ENCODE measurements at places on chromosomes 4 and X. TPM values are rescaled to one million over a fixed set of nuclear protein-coding genes. Genes with fewer than 3 reads are reported as not detected.
A peak's percentile ranks its signal among the peaks of the same experiment; 100 is the strongest.

DNA sequence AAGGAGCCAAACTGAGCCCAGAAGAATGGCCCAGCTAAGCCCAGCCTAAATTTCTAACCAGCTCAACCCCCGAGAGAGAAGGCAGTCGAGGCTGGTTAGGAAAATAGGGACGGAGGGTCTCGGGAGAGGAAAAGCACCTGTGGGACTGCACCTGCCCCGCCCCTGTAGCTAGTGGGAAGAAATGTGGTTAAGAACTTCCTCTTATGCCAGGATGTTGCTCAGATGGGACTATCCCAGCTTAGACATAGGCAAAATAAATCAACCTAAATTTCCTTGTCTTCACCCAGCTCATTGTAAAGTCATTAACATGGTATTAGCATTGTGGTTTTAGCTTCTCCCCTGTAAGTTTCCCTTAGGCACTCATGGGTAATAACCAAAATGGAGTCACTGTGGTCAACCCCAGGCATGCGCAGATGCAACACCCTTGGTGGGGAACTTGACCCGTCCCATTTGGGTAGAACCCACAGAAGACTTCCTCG, 86.8 kb downstream of the ZNF718 start:
- H3K27me3 ChIP-seq = no peaks in the 10 kb centered on the region
- H3K27ac ChIP-seq = no peak overlapping the region
- no peaks in the 10 kb centered on the region for H3K36me3 ChIP-seq
- no peak overlapping the region for H3K4me3 ChIP-seq
- DNase-seq = no peak

GRCh38 chr4:139560406-139561104, 4.5 kb upstream of the SETD7 start:
- H3K27ac ChIP-seq = no peak overlapping the region
- peaks cover 5% of the 10 kb centered on the region for H3K4me1 ChIP-seq
- H3K36me3 ChIP-seq = no peaks in the 10 kb centered on the region
- no peaks in the 10 kb centered on the region for H3K27me3 ChIP-seq

DNA sequence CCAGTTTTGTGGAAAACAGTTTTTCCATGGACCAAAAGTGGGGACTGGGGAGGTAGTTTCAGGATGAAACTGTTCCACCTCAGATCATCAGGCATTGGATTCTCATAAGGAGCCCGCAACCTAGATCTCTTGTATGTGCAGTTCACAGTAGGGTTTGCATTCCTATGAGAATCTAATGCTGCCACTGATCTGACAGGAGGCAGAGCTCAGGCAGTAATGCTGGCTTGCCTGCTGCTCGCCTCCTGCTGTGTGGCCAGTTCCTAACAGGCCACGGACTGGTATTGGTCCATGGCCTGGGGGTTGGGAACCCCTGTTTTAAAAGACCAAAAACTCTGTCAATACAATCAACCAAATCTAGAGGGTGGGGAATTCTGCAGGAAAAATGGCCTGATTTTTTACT, 100.0 kb upstream of the EOLA2 start:
- peak overlapping the region; percentile 22 for H3K27ac ChIP-seq
- H3K27me3 ChIP-seq = no peaks in the 10 kb centered on the region
- DNase-seq = no peak
- H3K4me3 ChIP-seq = no peak overlapping the region
- H3K36me3 ChIP-seq = no peaks in the 10 kb centered on the region

DNA sequence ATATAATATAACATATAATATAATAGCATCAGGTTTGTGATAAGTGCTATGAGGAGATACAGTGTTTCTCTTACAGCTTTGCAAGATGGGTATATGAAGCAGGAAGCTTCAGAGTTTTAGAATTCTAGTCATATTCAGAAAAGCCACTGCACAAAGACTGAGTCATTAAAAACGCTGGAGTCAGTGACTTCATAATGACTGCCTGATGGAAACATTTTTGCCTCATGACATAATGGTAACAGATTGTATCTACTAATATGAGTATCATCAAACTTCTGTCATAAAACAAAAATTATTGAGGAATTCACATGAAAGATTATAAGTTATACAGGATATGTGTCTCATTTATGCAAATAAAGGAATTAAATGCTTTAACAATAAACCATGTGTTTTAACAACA, 46.8 kb downstream of the EPHA5 start:
- DNase-seq = no peak
- H3K36me3 ChIP-seq = no peaks in the 10 kb centered on the region
- H3K27me3 ChIP-seq = no peaks in the 10 kb centered on the region
- no peaks in the 10 kb centered on the region for H3K4me1 ChIP-seq
- no peak overlapping the region for H3K4me3 ChIP-seq

- H3K4me1 ChIP-seq = no peaks in the 10 kb centered on the region
- H3K36me3 ChIP-seq = no peaks in the 10 kb centered on the region
- peak; percentile 21 for DNase-seq
- H3K27me3 ChIP-seq = no peaks in the 10 kb centered on the region
- H3K27ac ChIP-seq = no peak overlapping the region
Observed at GRCh38 chrX:69093960-69094871, 71.0 kb downstream of the PJA1 start.

- no peak overlapping the region for H3K4me3 ChIP-seq
- no peaks in the 10 kb centered on the region for H3K36me3 ChIP-seq
- no peaks in the 10 kb centered on the region for H3K27me3 ChIP-seq
Observed at GRCh38 chr4:87077914-87078585, 142.4 kb downstream of the KLHL8 start.

DNA sequence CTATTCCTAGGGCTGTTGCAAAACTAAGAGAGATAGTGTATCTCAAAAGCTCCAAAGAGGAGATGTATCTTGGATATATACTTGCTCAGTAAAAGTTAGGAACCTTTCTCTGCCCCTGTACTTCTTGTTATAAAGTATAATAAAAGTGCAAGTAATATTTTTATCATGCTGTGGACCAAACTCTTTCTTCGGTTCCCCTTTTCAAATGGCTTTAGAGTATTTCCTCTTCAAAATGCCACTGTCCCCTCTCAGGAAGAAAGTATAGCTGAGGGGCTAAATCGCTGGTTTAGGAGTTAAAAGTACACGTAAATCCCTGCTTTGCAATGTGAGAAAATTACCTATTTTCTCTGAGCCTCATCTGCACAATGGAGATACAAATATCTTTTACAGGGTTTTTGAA, 169.1 kb upstream of the FTHL17 start:
- no peaks in the 10 kb centered on the region for H3K27me3 ChIP-seq
- DNase-seq = no peak
- H3K4me3 ChIP-seq = no peak overlapping the region
- H3K36me3 ChIP-seq = no peaks in the 10 kb centered on the region
- H3K27ac ChIP-seq = no peak overlapping the region

- H3K4me3 ChIP-seq = 0 out of 2 replicates have a peak overlapping the region, but pooled peaks have one; percentile 8
- H3K4me1 ChIP-seq = peaks cover 98% of the 10 kb centered on the region
- peaks cover 7% of the 10 kb centered on the region for H3K36me3 ChIP-seq
- DNase-seq = no peak
Observed at GRCh38 chrX:45774961-45775360, 574.3 kb upstream of the DIPK2B start.

DNA sequence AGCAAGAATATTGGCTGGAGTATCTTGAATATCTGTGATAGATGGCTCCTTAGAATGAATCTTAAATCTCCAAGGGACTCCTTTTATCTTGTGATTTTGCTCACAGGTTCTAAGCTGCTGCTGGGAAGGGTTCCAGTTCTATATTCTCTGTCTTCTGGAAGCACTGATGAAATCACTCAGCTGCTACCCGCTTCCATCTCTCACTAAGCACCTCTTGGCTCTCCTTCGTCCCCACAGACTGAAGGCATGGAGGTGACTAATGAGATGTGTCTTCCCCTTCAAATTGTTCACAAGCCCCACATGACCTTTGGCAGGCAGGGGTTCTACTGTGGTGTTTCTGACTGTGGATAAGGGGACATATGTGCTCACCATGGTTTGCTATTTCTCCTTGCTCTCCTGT, 75.9 kb downstream of the C4orf51 start:
- H3K4me3 ChIP-seq = no peak overlapping the region
- H3K27ac ChIP-seq = no peak overlapping the region
- H3K27me3 ChIP-seq = no peaks in the 10 kb centered on the region
- H3K4me1 ChIP-seq = no peaks in the 10 kb centered on the region

DNA sequence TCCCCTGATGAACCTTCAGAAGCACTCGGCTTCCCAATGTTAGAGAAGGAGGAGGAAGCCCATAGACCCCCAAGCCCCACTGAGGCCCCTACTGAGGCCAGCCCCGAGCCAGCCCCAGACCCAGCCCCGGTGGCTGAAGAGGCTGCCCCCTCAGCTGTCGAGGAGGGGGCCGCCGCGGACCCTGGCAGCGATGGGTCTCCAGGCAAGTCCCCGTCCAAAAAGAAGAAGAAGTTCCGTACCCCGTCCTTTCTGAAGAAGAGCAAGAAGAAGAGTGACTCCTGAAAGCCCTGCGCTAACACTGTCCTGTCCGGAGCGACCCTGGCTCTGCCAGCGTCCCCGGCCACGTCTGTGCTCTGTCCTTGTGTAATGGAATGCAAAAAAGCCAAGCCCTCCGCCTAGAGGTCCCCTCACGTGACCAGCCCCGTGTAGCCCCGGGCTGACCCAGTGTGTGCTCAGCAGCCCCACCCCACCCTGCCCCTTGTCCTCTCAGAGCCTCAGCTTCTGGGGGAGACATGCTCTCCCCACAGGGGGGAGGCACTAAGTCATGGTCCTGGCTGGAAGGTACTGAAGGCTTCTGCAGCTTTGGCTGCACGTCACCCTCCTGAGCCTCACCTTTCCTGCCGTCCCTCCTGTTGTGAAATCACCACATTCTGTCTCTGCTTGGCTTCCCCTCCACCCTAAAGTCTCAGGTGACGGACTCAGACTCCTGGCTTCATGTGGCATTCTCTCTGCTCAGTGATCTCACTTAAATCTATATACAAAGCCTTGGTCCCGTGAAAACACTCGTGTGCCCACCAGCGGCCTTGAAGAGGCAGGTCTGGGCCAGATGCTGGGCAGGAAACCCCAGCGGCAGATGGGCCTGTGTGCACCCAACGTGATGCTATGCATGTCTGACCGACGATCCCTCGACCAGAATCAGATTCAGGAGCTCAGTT, 34.7 kb downstream of the NOP14 start:
- no peaks in the 10 kb centered on the region for H3K27me3 ChIP-seq
- H3K4me3 ChIP-seq = no peak overlapping the region
- DNase-seq = no peak
- H3K4me1 ChIP-seq = peaks cover 10% of the 10 kb centered on the region
- H3K36me3 ChIP-seq = peaks cover 4% of the 10 kb centered on the region
- H3K27ac ChIP-seq = no peak overlapping the region

DNA sequence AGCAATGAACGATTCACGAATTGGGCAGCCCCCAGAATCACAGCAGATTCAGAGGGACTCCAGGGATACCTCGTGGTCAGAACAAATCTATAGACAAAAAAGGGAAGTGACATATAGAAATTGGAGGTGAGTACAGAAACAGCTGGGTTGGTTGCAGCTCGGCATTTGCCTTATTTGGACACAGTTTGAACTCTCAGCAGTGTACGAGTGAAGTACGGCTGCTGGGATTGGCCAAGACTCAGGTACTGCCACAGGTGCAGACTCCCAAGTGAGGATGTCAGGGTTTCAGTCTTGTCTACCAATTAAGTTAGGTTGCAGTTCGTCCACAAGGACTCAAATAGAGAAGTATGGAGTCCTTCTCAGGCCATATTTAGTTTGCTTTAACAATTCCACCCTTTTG, 28.2 kb downstream of the HTT-AS start:
- no peak for DNase-seq
- H3K27ac ChIP-seq = no peak overlapping the region
- H3K27me3 ChIP-seq = no peaks in the 10 kb centered on the region
- no peak overlapping the region for H3K4me3 ChIP-seq
- no peaks in the 10 kb centered on the region for H3K36me3 ChIP-seq
- no peaks in the 10 kb centered on the region for H3K4me1 ChIP-seq

GRCh38 chr4:148061141-148061481, 329.2 kb downstream of the ARHGAP10 start:
- no peak overlapping the region for H3K4me3 ChIP-seq
- H3K27me3 ChIP-seq = no peaks in the 10 kb centered on the region
- DNase-seq = no peak
- no peak overlapping the region for H3K27ac ChIP-seq
- H3K36me3 ChIP-seq = no peaks in the 10 kb centered on the region
- peaks cover 9% of the 10 kb centered on the region for H3K4me1 ChIP-seq

GRCh38 chrX:71514367-71515037, 18.4 kb upstream of the OGT start:
- H3K36me3 ChIP-seq = no peaks in the 10 kb centered on the region
- H3K4me1 ChIP-seq = no peaks in the 10 kb centered on the region
- no peaks in the 10 kb centered on the region for H3K27me3 ChIP-seq
- no peak overlapping the region for H3K4me3 ChIP-seq
- no peak for DNase-seq

DNA sequence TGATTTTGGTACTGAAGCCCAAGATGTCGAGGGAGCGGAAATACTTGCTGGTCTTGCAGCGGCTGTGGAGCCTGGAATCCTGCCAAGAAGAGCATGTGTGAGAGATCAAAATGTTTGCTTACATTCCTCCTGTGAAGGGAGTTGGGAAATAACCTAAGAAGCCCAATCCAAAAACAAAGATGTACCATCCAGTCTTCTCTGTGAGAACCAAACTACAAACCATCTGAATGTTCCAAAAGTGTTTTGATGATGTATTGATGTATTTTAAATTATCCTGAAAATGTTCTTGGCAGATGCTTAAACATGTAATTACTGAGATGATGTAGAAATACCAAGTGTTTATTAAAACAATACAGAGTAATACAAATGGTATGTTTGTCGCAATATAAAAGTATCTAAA, 10.1 kb upstream of the ADH1A start:
- no peak for DNase-seq
- H3K27me3 ChIP-seq = no peaks in the 10 kb centered on the region
- no peaks in the 10 kb centered on the region for H3K36me3 ChIP-seq
- H3K27ac ChIP-seq = no peak overlapping the region
- H3K4me3 ChIP-seq = no peak overlapping the region

DNA sequence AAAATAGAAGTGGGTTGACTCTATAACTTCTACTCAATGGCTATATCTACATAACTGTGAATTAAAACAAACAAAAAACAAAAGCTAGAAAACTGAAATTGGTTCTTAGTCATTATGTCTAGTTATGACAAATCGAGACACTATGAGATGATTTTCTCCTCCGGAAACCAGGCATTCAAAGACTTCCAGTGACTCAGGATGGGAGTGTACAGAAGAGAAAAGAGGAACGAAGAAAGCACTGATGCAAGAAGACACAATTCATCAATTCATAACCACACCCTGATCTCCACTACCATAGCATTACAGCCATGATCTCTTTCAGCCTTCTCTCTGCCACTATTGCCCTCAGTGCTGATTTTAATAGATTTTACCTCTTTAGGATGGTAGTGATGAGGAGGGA, 253.6 kb downstream of the CBLL2 start:
- no peak overlapping the region for H3K4me3 ChIP-seq
- H3K36me3 ChIP-seq = no peaks in the 10 kb centered on the region
- H3K4me1 ChIP-seq = no peaks in the 10 kb centered on the region
- H3K27ac ChIP-seq = no peak overlapping the region
- DNase-seq = peak; percentile 51

Gene CT47B1
- not detected for total RNA-seq

Gene XAGE1B
- total RNA-seq = not detected

Gene SHROOM3
- 22.5 TPM for total RNA-seq

Gene DKK2
- total RNA-seq = not detected

Gene TMEM47
- 0.10 TPM for total RNA-seq

Gene ADH4
- total RNA-seq = 0.25 TPM

Gene MAGEB2
- 138 TPM for total RNA-seq

Gene SLC16A2
- total RNA-seq = 0.32 TPM

Measured in HCT116 (cell line).